ENCODE measurements at places on chromosomes 5 and 9. TPM values are rescaled to one million over a fixed set of nuclear protein-coding genes. Genes with fewer than 3 reads are reported as not detected.

DNA sequence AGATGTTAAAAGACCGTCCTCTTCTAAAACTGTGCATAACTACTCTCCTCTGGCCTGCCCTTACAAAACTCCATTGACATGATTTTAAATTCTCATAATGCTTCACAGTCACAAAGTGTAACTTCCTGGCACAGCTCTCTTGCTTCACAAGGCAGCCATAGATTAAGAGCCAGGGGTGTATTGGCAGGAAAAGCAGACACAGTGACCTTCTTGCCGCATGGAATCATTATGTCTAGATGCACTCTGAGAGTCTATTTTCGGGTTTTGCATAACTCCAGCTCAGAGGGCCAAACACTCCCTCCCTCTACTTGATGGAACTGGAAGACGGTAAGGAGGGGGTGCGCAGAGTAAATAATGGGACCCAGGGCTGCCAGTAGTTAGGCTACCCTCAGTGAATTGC lies 110.1 kb downstream of the MARCHF3 start:
- peak; percentile 12 for DNase-seq

The SLC6A19 gene
- polyA plus RNA-seq: 295 TPM

The DIRAS2 gene
- polyA plus RNA-seq: 2.4 TPM

- no peak for DNase-seq
Measured at GRCh38 chr5:173745123-173745522, 128.7 kb upstream of the BOD1 start.

- no peak for DNase-seq
Measured at GRCh38 chr5:17399931-17400330, 98.1 kb upstream of the TAF11L2 start.

DNA sequence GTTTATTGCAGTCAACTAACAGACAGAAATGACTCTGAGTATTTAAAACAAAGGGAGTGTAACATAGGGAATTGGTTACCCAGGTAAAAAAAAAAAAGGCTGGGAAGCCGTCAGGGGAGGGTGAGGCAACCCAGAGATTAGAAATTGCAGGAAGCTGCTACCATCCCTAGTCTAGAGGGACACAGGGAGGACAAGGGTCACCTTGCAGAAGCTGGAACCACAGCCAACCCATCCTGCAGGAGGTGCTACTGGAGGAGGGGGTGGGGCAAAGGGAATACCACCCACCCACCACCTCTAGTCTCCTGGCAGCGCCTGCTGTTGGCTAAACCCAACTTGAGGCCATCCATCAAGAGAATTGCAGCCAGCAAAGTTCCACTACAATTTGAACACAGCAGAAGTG lies 6.5 kb downstream of the CAST start:
- DNase-seq: peak; percentile 80

The GLDC gene
- 13.0 TPM for polyA plus RNA-seq

DNA sequence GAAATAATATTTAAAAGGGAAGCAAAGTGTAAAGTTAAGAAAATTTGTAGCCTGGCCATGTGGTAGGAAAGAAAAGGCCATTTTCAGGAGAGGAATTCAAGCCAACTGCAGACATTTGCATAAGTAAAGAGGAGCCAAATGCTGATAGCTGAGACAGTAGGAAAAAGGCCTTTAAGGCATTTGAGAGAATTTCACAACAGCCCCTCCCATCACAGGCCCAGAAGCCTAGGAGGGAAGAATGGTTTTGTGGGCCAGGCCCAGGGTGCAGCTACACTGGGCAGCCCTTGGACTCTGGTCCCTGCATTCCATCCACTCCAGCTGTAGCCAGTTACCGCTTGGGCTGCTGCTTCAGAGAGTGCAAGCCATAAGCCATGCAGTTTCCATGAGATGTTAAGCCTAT lies 1556.8 kb downstream of the EFNA5 start:
- DNase-seq: no peak

The ZBED3 gene
- polyA plus RNA-seq: 16.6 TPM

The CER1 gene
- 0.06 TPM for polyA plus RNA-seq

The TMEM167A gene
- polyA plus RNA-seq: 68.2 TPM

Data from large intestine (tissue), 12 donors.